ENCODE measurements at places on chromosomes 7 and 10.

DNA sequence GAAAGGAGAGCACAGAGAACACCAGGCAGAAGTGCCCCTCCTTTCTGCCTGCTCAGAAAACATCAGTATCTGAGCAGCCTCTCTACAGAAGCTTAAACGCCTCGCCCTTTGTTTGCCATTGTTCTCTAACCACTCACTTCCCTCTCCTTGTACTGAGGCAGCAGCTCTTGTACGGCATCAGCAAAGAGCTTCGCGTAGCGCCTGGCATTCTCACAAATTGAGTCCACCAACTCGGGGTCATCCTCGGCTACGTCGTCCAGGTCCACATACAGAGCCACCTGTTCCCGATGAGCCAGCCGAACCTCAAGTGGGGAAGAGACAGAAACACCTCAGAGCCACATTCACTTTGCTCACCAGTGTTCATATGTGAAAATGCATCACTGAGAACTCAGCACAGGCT, 1.7 kb downstream of the MCM7 start:
- DNase-seq: no peak

DNA sequence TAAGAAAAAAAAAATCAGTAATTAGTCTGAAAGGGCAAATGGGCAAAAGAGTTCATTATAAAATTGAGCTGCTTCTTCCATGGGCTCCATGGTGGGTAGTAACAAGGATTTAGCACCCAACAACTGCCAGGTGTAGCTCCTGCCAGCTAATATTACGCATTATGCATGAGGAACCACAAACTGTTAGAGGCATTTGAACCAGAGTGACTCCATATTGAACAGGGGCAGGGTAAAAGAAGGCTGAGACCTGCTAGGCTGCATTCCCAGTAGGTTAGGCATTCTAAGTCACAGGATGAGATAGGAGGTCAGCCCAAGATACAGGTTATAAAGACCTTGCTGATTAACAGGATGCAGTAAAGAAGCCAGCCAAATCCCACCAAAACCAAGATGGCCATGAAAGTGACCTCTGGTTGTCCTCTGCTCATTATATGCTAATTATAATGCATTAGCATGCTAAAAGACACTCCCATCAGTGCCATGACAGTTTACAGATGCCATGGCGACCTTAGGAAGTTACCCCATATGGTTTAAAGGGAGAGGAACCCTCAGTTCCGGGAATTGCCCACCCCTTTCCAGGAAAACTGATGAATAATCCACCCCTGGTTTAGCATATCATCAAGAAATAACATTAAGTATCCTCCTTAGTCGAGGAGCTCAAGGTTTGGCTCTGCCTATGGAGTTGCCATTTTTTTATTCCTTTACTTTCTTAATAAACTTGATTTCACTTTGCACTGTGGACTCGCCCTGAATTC, 8.7 kb upstream of the PAPSS2 start:
- no peak for DNase-seq

- no peak for DNase-seq
Measured at GRCh38 chr7:95011146-95011928, 103.9 kb downstream of the PPP1R9A start.

GRCh38 chr7:28346256-28346655, 66.1 kb upstream of the CREB5 start:
- DNase-seq: no peak

DNA sequence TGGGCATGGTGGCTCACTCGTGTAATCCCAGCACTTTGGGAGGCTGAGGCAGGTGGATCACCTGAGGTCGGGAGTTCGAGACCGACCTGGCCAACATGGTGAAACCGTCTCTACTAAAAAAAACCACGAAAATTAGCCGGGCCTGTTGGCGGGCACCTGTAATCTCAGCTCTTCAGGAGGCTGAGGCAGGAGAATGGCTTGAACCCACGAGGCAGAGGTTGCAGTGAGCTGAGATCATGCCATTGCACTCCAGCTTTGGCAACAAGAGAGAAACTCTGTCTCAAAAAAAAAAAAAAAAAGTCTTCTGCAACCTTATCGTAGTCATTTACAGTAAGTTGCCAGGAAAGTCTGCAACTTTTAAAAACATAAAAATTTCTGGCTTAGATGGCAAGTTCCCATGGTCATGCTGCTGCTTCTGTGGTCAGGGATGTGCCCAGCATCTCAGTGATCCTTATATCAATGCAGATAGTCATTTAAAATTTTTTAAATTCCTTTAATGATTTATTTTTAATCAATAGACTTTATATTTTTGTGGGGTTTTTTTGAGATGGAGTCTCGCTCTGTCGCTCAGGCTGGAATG, 15.6 kb downstream of the SUFU start:
- DNase-seq: no peak

- DNase-seq: peak; percentile 2
Measured at GRCh38 chr7:7719236-7719635, 829 bp upstream of the RPA3 start.

- no peak for DNase-seq
Measured at GRCh38 chr10:14584661-14585060, 190.0 kb downstream of the FAM107B start.

GRCh38 chr10:69862882-69863530, 61.3 kb downstream of the COL13A1 start:
- DNase-seq: no peak

DNA sequence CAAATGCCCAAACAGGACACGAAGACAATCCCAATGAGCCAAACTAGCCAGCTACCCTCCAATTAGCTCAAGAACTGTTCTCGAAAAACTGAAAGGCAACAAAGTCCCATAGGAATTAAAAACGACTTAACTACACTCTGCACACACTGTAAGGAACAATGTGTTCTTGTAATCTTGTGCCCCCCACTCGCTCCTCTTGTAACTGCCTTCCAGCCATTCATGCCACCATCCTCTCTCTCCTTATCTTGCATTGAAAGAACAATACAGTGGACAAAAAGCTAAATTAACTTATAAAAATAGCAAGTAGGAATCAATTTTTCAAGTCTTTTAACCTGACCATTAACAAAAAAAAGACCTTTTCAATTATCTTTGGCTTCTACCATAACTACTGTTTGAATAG, 2.9 kb downstream of the CYTH3 start:
- no peak for DNase-seq

DNA sequence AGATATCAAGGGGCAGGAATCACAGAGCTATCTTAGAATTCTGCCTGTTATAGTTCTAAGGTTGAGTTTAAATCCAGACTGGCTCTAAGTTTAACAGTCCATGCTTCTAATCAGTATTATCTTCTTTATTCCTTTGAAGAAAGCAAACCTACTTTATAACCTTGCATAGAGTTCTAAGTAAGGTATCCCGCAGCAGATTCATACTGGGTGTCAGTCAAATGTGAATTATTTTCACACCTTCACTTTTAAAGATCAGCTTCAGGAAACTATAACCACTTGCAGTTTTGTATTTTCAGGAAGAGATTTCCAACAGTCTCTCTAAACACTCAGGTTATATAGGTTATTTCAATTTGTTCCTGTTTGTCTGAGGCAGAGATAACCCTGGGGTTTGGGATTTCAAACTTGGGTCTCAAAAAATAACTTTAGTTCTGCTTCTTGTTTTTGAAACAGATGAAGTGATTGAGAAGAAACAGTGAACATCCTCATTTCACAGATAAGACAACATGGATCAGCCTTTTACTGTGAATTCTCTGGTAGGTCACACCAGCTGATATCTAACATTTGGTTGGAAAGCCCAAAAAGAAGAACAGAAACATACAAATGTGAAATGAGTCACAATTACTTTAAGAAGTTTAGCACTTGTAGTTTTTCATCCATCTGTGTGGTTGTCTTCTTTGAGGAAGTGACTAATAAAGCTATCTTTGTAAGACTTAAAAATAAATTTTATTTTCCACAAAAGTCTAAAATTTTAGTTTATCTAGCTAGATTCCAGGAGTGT, 21.4 kb downstream of the STAMBPL1 start:
- no peak for DNase-seq

GRCh38 chr10:106189292-106189691, 975.2 kb downstream of the SORCS1 start:
- no peak for DNase-seq

Data from stimulated activated CD8-positive, alpha-beta memory T cell treated with anti-CD3 and anti-CD28 coated beads, Interleukin-7, amount 100 ng/mL, for 48 hours (primary cell).